Type B pancreatic cell (in vitro differentiated cells): ENCODE measurements at places on chromosomes 1 and 21.

DNA sequence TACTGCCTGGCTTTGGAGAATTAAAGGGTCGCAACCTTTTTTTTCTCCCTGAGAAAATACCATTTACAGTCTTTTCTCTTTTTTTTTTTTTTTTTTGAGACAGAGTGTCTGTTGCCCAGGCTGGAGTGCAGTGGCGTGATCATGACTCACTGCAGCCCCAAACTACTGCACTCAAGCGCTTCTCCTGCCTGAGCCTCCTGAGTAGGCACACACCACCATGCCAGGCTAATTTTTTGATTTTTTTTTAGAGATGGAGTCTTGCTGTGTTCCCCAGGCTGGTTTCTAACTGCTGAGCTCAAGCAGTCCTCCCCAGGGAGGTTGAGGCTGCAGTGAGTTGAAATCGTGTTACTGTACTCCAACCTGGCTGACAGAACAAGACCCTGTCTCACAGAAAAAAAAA lies 24.6 kb downstream of the UBE4B start:
- H3K27ac ChIP-seq: no peak overlapping the region
- peaks cover 14% of the 10 kb centered on the region for H3K36me3 ChIP-seq
- DNase-seq: no peak
- H3K4me1 ChIP-seq: peaks cover 21% of the 10 kb centered on the region

DNA sequence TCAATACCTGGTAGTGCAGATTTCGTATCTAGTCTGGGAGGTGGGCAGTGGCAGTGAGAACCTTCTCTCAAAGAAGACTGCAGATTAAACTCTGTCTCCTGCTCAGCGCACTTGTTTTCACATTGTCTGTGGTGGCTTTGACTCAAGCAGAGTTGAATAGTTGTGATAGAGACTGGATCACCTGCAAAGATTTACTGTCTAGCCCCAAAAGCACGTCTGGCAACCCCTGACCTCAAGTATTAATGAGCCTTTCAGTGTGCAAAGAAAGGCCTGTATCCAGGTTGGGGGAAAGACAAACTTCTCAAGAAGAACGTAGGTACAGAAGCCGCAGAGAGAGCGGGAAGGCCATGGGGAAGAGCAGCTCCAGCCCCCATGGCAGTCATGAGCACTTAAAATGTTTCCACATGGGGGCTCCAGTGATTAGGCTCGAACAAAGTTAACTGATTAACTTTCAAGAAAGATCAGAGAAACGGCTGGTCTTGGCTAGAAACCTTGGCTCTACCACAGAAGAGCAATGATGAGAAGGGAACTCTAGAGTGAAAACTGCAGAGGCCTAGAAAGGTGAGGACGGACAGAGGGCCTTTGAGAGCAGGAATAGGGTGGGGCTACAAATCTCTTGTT lies 15.2 kb downstream of the HENMT1 start:
- no peak overlapping the region for H3K27ac ChIP-seq
- H3K4me1 ChIP-seq: peaks cover 9% of the 10 kb centered on the region
- no peak overlapping the region for H3K4me3 ChIP-seq
- no peaks in the 10 kb centered on the region for H3K36me3 ChIP-seq

GRCh38 chr1:21264898-21265297 lies 25.4 kb downstream of the ECE1 start:
- peak overlapping the region; percentile 33 for H3K27ac ChIP-seq

DNA sequence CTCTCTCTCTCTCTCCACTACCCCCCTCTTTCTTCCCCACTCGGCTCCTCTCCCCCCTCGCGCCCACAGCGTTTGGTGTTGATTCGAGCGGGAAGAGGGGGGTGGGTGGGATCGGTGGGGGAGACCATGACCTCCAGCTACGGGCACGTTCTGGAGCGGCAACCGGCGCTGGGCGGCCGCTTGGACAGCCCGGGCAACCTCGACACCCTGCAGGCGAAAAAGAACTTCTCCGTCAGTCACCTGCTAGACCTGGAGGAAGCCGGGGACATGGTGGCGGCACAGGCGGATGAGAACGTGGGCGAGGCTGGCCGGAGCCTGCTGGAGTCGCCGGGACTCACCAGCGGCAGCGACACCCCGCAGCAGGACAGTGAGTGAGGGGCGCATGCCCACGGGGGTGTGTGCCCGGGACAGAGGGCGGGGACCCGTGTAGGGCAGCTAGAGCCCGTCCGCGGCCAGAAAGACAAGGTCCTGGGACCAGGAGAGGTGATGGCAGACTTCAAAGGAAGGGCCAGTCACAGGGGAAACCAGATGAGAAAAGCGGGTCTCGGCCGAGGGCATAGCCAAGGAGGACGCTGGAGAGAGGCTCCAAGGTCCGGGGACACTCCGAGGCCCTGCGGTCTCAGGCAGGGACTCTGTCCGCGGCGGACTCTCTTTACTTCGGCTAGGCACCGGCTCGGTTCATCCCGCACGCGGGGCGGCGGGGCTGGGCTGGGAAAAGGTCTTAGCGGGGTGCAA lies at the start of gene PRRX1:
PRRX1 (plus strand) TSS at position 39 of the 735 bp plus-strand sequence; CDS start at position 127, 88 bp downstream.
- peak within 1 kb of the TSS; percentile 80 for H3K27ac ChIP-seq
- no peak for DNase-seq
- H3K36me3 ChIP-seq: peaks cover 33% of the 10 kb centered on the region
- H3K27me3 ChIP-seq: peaks cover 98% of the 10 kb centered on the region
- H3K4me3 ChIP-seq: peak within 1 kb of the TSS; percentile 90
